Activated CD4-positive, alpha-beta T cell treated with anti-CD3 and anti-CD28 coated beads for 36 hours (primary cell): ENCODE measurements at places on chromosomes 1 and 21. TPM values are rescaled to one million over a fixed set of nuclear protein-coding genes. Genes with fewer than 3 reads are reported as not detected.

DNA sequence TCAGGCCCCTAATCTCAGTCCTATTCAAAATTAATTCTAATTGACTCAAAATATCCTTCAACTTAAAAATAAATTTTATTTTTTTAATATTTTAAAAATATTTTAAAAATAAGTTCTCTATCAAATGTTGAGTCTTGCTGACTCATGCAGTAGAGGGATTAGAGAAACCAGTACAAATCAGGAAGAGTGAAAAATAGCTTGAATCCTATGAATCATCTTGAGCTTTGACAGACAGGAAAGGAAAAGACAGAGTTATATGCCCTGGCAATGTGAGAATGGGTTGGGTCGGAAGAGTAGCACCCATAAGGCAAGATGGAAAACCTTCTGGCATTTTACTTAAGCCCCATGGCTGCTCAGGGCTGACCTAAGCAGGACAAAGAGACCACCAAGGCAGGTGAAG lies 346.6 kb upstream of the RUNX1 start:
- no peak for DNase-seq

- DNase-seq = no peak
These were observed 50.9 kb downstream of the DISP1 start for GRCh38 chr1:222865718-222866117.

The COL9A2 gene
- total RNA-seq = 3.0 TPM

DNA sequence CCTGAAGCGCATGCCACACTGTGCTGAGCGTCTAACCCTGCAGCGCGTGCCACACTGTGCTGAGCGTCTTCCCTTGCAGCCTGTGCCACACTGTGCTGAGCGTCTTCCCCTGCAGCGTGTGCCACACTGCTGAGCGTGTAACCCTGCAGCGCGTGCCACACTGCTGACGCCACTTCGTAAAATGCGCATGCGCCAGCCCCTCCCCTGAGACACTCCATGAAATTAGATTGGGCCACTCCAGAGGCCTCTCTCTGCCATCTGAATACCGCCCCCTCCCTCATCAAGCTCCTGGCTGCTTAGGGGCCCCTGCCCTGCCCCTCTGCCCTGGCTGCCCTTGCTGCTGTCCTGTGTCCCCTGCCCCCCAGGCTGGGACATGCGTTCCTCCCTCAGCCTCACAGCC lies 84.8 kb downstream of the POFUT2 start:
- no peak for DNase-seq

The SFN gene
- 1.1 TPM for total RNA-seq

GRCh38 chr1:28882009-28882628 lies 32.2 kb upstream of the EPB41 start:
- DNase-seq = peak; percentile 90

DNA sequence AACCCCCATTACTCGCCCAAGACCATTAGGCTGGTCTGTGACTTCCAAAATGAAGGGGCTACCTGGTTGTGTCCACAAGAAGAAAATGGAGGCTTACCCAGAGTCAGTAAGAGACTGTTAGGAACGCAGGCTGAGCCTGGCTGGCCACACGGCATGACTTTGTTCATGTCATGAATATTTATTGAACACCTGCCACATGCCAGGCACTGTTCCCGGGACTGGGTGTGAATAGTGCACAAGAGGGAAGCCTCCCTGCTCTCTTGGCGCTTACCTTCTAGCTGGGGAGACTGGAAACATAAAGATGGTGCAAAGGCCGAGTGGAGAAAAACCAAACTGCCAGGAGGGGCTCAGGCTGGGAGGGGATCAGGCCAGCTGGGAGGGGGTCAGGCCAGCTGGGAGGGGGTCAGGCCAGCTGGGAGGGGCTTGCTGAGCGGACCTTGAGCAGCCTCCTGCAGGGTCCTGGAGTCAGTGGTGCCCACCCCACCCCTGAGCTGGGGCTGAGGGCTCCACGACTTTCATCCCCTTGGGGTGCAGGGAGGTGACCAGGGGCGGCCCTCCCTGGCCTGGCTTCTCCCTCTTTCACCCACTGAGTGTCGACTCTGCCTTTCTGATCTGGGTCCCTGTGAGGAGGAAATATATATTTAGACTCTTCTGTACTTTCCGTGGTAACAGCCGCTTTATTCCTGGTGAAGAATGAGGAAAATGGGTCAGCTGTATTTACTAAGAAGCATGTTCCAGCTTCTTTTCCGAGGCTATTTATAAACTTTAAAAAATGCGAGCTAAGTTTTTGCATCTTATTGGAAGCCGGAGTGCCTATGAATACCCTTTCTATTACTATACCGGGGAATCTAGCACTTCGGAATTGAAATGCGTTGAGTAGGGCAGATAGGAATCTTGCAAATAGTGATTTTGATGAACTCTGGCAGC lies 139.0 kb downstream of the CAMTA1 start:
- DNase-seq = no peak

- DNase-seq = no peak
These were observed 11.4 kb upstream of the S100A8 start for GRCh38 chr1:153402226-153402625.

DNA sequence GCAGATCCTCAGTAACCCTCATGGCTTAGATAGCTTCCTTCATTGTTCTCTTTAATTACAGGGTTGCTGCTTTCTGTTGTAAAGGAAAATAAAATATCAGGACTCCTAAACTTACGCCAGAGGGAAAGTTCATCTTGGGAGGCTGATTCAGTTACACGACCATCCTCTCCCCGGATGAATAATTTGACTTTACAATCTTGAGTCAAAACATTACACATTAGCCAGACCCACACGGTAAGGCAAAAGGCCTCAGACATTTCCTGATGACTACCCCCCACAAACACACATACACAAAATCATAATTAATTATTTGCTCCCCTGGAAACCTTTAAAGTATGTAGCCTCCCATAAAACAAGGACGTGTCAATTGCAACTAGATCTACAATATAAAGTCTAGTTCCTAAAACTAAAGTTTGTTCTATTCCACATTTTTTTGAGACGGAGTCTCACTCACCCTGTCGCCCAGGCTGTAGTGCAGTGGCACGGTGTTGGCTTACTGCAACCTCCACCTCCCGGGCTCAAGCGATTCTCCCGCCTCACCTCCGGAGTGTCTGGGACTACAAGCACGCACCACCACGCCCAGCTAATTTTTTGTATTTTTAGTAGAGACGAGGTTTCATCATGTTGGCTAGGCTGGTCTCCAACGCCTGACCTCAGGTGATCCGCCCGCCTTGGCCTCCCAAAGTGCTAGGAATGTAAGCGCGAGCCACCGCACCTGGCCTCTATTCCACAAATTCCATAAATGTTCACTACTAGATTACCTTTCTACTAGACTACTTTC lies 830 bp upstream of the PRDX1 start:
- peak; percentile 31 for DNase-seq

DNA sequence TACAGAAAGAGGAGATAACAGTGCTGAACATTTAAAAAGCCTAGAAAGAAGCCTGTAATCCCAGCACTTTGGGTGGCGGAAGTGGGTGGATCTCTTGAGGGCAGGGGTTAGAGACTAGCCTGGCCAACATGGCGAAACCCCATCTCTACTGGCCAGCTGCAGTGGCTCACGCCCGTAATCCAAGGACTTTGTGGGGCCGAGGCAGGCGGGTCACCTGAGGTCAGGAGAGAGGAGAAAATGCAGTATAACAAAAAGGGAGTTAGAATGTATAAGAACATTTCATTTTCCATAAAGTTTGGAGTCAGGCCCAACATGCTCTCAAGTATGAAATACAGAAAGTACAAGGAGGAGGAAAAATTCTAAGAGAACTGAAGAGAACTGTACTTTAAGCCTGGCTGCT lies 134.5 kb downstream of the SMYD3 start:
- no peak for DNase-seq

The YOD1 gene
- total RNA-seq = 6.0 TPM

- no peak for DNase-seq
These were observed 95.1 kb downstream of the GPATCH2 start for GRCh38 chr1:217535601-217536377.

The TSPAN1 gene
- not detected for total RNA-seq

The DENND2C gene
- total RNA-seq = 0.65 TPM

DNA sequence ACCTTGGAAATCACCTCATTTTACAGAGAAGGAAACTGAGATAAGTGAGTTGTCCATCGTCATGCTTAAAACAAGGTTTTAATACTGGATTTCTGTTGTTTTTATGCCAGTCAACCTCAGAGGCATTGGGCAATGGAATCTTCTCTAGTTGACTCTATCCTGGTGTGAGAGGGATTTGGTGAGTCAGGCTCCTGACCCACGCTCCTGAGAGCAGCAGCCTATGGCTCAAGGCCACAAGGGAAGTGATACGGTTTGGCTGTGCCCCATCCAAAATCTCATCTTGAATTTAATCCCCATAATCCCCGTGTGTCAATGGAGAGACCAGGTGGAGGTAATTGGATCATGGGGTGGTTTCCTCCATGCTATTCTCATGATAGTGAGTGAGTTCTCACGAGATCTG lies 90.1 kb downstream of the TLR5 start:
- DNase-seq = no peak

The LCE2B gene
- total RNA-seq = not detected

GRCh38 chr21:40990366-40990765 lies 143.4 kb upstream of the DSCAM start:
- no peak for DNase-seq

DNA sequence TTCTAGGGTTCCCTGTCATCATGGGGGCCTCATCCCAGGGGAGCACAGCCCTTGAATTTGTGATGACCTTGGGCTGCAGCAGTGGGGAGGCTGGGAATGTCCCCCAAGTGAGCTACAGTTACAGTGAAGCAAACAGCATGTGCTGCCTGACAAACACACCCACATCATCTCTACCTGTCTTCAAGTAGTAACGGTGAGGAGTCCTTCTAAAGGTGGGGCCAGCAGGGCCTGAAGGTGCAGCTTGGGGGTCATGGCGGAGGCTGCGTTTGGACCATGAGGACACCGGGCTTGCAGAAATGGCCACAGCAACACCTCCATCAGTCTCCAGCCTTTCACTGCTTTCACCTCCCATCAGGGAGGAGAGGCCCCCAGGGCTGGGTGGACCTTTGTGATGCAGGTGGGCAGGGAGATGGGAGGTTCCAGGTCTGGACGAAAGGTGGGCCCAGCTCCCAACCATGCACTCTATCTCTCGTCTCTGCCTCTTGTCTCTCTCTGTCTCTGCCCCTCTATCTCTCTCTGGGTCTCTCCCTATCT lies 55.7 kb downstream of the WNT9A start:
- DNase-seq = peak; percentile 2

- peak; percentile 91 for DNase-seq
These were observed 29.4 kb upstream of the CD2 start for GRCh38 chr1:116724765-116725375.

GRCh38 chr1:196407358-196408051 lies 200.7 kb downstream of the KCNT2 start:
- DNase-seq = no peak

DNA sequence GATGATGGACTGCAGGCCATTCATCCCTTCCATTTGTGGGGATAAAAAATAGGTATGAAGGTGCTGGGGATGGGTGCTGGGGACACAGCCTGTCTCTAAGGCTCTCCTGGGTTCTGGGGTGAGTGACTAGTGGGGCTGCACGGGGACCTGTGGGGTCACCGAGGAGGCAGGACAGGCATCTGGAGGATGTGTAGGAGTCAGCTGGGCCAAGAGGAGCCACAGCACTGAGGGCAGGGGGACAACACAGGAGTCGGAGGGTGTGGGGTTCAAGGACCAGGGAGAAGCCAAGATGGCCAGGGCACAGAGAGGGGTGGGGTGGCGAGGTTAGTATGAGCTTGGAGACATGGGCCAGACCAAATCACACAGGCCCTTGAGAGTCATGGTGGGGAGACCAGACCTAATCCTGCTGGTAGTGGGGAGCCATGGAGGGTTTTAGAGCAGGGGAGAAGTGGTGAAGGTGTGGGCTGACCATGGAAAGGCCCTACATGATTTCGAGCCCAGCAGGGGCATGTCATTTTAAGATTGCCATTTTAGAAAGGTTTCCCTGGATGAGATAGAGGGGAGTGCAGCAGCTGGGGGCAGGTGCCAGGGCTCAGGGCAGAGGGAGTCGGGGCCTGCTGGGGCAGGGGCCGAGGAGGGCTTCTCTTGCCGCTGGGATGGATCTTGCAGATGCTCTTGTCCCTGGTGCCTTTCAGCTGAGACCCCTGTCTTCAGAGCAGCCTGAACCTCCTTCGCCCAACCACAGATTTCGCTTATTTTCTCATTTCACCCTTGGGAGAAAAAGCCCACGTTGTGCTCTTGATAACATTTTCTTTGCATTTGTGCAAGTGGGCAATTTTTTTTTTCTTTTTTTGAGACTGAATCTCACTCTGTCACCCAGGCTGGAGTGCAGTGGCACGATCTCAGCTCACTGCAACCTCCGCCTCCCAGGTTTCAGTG lies 22.7 kb downstream of the SERINC2 start:
- DNase-seq = no peak

GRCh38 chr1:230316864-230317745 lies 109.0 kb downstream of the PGBD5 start:
- DNase-seq = no peak

GRCh38 chr21:25791319-25791718 lies 56.5 kb downstream of the GABPA start:
- no peak for DNase-seq

GRCh38 chr1:77841574-77841973 lies 46.9 kb upstream of the NEXN start:
- no peak for DNase-seq

The LCE1B gene
- not detected for total RNA-seq

DNA sequence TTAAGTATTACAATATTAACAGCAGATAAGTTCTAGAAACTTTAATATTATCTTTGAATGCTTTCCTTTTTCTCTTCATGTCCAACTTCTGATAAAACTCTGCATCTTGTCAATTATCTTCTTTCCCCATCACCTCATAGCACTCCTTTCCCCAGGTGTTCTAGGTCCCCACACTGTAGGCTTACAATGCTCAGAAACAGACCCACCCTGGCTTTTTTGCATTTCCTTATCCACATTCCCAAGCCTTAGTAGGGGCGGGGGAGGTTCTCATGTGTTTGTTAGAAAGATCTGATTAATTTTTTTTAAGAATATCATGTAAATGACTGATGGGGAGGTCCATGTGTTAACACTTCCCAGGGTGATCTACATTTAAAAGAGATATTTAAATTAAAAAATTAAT lies 63.9 kb downstream of the PLPPR4 start:
- DNase-seq = no peak

- peak; percentile 67 for DNase-seq
These were observed 90.8 kb upstream of the TNFSF4 start for GRCh38 chr1:173297798-173298391.

- DNase-seq = no peak
These were observed 24.3 kb upstream of the MYBPHL start for GRCh38 chr1:109331113-109331512.

DNA sequence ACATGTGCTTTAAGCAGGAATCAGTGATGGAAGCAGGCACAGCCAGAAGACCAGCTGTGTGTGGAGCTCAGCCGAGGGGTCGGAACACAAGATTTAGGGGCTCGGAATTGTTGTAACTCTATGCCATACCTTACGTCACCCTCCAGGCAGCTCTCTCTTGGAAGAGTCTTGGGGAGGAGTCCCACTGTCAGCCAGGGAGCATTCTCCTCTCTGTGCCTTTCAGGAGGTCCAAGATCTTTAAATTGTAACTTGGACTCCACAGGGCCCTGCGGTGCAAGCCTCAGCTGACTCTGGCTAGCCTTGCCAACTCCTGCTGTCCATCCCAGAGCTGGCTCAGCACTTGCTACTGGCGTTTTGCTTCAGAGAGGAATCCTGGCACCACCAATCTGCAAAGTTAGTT lies 26.4 kb upstream of the ROR1 start:
- DNase-seq = no peak
